ENCODE measurements at places on chromosomes 5 and 9.

GRCh38 chr5:36491856-36492255 is 114.5 kb upstream of the SLC1A3 start:
- peak; percentile 69 for DNase-seq

- no peak for DNase-seq
These were observed 639.0 kb upstream of the ITGA1 start for GRCh38 chr5:52148679-52149078.

GRCh38 chr5:103010168-103010567 is 109.8 kb downstream of the GIN1 start:
- DNase-seq, result no peak

DNA sequence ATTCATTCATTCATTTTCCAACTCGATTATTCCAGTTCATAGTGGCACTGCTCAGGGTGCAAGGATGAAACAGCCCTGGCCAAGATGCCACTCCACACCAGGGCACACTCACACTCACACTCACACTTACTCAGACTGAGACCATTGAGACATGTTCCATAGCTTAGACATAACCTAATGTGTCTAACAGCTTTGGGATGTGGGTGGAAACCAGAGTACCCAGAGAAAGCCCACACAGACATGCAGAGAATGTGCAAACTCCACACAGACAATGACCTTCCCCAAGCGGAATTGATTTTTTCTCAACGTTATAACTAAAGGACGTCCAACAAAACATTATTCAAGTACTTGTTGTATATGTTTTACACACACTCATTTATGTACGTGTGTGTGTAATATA is 1363.5 kb downstream of the EFNA5 start:
- no peak for DNase-seq

- no peak for DNase-seq
These were observed 8.3 kb upstream of the NKX2-5 start for GRCh38 chr5:173243243-173243830.

DNA sequence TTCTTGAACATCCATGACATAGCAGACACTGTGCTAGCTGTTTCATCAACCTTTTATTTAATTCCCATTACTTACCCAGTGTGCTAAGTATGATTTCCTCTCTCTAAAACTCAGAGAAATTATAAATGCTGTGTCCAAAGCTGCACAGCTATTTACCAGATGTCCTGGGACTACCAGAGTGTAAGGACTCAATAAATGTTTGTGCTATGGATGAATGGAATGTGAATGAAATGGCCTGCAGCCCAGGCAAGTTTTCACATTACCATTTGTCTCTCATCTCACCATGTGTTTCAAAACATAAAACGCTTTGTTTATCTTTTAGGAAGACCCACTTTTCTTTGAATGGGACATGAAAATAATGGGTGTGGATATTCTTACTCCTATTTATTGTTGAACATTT is 96.2 kb downstream of the ARHGEF28 start:
- no peak for DNase-seq

GRCh38 chr5:133930061-133930812 is 38.2 kb downstream of the C5orf15 start:
- DNase-seq, result no peak

- no peak for DNase-seq
These were observed 577 bp downstream of the AP3S1 start for GRCh38 chr5:115842089-115842935.

Data from suprapubic skin (tissue), 4 donors.